ENCODE measurements at places on chromosomes 11 and 22.
A peak's percentile ranks its signal among the peaks of the same experiment; 100 is the strongest.

- DNase-seq, result no peak
Observed at GRCh38 chr11:16225623-16226022, 130.7 kb downstream of the SOX6 start.

DNA sequence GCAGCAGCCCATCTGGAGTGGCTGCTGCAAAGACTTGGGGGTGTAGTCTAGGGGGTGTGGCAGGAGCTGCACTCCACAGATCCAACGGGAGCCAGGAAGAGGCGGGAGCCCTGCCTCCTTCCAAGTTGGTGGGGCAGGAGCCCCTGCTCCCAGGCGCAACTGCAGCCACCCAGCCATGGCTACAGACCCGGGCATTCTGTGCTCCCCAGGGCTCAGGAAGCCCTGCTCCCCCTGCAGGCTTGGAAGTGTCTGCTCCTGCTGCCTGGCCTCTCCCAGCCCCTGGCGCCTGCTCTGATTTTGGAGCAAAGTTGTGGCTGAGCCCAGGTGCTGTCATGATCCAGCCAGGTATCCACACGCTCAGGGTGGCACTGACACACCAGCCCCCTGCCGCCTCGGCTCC, 58.5 kb downstream of the CCDC34 start:
- DNase-seq, result no peak

DNA sequence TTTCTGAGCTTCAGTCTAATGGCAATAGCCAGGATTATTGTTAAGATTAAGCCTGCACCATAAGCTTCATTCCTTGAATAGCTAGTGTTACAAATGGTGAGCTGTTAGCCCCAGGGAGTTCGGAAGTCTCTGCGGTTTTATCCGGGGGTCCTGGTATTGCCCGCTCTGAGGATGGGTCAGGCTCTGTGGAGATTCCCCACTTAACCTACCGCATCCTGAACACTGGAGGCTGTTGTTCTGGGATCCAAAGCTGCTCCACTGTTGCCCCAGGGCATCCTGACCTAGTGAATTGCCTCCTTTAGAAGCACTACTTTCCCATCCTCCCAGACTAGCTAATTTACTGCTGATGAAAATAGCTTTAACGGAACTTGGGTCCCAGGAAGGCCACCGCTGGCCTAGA, 14.5 kb upstream of the PEX26 start:
- DNase-seq, result no peak

DNA sequence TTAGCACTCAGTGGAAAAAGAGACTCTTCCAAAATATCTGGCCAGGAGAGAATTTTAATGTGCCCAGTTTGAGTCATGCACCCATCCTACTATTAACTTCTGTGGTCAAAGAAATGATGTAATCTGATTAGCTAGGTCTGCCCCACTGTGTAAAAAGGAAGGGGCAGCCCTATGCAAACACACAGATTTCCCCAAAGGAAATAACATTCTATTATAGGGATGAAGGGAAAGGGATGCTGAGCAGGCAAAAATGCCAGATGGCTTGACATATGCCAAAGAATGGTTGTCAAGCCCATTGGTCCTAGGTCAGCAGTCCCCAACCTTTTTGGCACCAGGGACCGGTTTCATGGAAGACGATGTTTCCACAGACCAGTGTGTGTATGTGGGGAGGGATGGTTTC, 43.3 kb upstream of the PAK1 start:
- DNase-seq, result no peak

DNA sequence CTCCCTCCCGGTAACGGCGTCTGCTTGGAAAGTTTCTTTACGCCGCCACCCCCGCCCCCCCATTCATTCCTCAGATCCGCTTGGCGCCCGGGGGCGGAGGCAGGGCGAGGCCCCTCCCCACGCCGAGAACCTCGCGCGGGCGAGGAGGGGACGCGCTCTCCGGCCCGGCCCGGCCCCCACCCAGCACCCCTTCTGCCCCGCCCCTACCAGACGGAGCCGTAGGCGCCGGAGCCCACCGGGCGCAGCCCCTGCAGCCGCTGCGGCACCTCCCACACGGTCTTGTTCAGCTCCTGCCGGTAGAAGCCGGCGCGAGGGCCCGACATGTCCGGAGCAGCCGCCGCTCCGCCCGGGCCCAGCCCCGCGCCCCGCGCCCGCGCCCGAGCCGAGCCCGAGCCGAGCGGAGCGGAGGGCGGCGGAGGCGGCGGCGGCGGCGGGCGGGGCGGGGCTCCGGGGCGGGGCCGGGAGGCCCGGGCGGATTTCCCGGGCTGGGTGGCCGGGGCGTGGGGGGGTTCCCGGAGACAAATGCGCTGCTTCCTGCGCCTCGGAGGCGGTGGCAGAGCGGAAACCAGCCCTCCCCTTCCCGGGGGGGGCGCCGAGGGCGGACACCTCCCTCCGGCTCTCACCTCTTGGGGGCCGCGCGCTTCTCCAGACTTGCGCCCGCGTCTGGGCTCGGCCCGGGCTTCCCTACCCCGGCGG, at the start of gene MAPK11:
Gene MAPK11, minus strand, starts transcription at position 411 of the 696 bp plus-strand sequence. Its CDS starts 88 bp downstream, at position 323.
- DNase-seq, result peak; percentile 38

DNA sequence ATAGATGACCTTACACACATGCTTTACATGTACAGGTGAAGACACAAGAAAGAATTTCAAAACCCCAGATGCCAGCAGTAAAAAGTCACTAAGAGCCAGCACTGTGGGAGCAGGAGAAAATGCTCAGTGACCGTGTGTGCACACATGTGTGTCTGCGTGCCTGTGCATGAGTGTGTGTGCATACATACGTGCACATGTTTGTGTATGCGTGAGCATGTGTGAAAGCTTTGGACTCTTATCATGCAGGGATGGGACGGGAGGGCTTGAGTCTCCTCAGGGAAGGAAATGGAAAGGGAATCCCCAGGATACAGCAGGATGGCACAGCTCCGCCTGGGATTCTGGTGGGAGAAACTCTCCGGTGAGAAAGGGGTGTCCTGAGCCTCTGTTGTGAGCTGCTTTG, 121.5 kb upstream of the B3GAT1 start:
- no peak for DNase-seq

DNA sequence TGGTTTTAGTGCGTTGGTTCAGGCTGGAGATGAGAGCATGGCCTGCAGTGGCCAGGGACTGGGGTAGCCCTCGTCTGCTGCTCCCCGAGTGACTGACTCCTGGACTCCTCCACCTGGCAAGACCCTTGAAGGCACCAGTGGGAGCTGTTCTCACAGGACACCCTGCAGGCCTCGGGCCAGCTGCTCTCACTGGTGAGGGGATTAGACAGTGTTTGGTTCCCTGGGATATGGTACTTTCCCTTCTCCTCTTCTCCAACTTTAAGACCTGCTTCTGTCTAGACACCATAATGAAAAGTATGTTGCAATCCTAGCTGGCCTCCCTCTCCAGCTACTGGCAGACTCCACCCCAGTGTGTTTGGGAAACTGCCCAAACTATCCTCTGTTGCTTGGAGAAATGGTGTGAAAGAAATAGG, 168.8 kb upstream of the CADM1 start:
- DNase-seq, result no peak

GRCh38 chr11:10490398-10491241, 35.6 kb downstream of the AMPD3 start:
- DNase-seq, result no peak

DNA sequence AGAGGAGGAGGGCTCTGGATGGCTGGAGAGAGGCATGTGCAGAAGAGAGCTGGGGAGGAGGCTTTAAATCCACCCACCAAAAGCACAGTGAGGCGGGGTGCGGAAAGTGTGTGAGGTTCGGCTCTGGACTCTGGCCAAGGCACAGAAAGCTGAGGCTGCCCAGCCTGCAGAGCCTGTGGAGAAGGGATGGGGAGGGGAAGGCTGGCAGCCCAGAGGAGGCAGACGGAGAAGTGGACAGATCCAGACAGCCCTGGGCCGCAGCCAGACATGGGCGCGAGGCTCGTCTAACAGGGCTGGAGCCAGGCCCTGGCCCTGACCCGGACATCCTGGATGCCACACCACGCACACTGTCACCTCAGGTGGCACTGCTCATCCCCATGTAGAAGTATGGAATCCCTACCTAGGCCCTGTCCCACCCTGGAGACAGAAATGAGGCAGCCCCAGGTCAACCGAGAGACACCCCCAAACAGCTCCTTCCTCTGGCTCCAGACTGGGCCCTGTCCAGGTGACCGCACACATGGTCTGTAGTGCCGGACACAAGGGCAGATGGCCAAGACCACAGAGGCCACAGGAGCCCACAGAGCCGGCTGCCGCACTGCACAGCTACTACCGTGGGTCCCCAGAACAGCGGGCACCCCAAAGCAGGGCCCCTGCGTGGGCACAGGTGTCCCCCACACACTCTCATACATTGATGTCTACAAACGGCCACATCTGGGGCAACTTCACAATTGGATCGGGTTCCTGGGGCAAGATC, 16.6 kb upstream of the MOB2 start:
- no peak for DNase-seq

Data from activated naive CD8-positive, alpha-beta T cell treated with anti-CD3 and anti-CD28 coated beads, Interleukin-2, amount 50 U/mL, for 16 hours (primary cell).